OCI-LY7 (cell line): ENCODE measurements at places on chromosomes 1 and 21. TPM values are rescaled to one million over a fixed set of nuclear protein-coding genes. Genes with fewer than 3 reads are reported as not detected.

C8B gene
- total RNA-seq: not detected in 2 replicates

KRTAP11-1 gene
- not detected in 2 replicates for total RNA-seq

OR2T2 gene
- not detected in 2 replicates for total RNA-seq

NGF gene
- not detected in 2 replicates for total RNA-seq

DNA sequence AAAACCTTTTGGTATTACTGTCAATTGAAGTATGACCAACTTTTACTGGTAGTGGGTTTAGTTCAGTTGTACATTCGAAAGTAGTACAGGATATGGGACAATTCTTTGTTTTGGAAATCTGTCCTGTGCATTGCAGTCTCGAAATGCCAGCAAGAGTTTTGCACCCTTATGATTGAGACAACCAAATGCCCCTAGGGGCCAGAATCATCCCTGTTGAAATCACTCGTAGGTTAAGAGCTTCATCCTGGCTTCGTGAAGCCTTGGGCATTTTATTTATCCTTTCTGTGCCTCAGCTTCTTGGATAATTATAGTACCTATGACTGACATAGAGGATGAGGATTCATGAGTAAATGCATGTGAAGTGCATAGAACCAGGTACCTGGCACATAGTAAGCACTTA is 2.4 kb upstream of the GOLT1A start:
- no peak for DNase-seq

DNA sequence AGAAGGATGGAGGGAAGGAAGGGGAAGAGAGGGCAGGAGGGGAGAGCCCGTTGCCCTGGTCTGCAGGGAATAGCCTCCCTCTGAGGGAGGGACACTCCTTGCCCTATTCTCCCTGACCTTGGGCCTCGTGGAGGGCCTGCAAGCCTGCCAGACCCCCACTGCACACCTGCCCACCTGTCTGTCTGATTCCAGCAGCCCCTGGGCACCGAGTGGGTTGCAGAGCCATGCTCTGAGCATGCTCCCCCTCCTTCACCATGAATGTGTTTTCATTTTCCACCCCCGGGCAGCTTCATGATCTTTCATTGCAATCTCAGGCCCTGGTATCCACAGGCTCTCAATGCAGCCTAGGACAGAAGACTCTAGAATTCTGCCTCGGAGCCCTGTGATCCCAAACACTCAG is 5.1 kb upstream of the NPHP4 start:
- no peak for DNase-seq

- no peak for DNase-seq
These were observed 21.8 kb downstream of the PPT1 start for GRCh38 chr1:40075266-40075665.

- DNase-seq: peak; percentile 55
These were observed 433.1 kb downstream of the CAMTA1 start for GRCh38 chr1:7218210-7218832.

GRCh38 chr1:3775490-3776230 is 3.1 kb downstream of the SMIM1 start:
- DNase-seq: peak; percentile 88

GRCh38 chr1:4674676-4675075 is 20.3 kb downstream of the AJAP1 start:
- DNase-seq: no peak

DNA sequence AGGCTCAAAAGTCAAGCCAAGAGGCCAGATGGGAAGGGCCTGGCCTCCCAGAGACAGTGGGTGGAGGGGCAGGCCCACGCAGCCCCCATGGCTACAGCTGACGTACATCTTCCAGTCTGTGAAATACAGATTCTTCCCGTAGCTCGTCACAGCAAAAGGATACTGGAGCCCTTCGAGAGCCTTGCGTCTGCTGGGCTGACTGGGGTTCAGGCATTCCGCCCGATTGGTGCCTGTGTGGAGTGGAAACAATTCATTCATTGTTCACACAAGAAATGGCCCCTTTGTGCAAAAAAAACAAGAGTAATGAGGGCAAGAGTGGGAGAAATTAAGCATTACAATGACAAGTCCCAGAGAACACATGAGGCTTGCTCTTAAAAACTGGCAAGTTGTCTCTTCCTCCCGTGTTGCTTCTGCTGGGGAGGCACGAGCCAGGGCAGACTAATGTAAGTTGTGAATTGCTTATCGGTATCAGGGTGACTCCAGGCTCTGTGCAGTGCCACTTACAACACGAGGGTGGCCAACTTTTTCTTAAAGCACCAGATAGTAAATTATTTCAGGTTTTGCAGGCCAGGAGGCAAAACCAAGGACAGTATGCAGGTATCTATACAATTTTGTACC is 85.1 kb downstream of the NID1 start:
- DNase-seq: no peak

- no peak for DNase-seq
These were observed 3.0 kb downstream of the PTPN22 start for GRCh38 chr1:113868387-113869083.

GRCh38 chr1:70671006-70671405 is 259.9 kb downstream of the CTH start:
- peak; percentile 2 for DNase-seq

DNA sequence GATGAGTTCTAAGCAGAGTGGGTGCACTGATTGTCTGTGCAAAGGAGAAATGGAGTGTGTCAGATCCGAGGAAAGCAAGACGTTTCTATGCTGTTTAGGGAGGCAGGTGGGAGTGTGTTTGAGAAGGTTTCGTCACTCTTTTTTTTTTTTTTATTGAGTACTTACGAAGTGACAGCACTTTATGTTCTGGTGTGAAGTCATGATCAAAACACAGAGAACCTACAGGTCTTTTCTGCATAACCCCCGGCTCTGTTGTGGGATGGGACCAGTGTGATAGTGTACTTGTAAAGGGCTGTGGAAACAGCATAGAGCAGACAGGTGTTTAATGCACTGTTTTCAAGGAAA is 26.7 kb downstream of the MIA3 start:
- no peak for DNase-seq

DNA sequence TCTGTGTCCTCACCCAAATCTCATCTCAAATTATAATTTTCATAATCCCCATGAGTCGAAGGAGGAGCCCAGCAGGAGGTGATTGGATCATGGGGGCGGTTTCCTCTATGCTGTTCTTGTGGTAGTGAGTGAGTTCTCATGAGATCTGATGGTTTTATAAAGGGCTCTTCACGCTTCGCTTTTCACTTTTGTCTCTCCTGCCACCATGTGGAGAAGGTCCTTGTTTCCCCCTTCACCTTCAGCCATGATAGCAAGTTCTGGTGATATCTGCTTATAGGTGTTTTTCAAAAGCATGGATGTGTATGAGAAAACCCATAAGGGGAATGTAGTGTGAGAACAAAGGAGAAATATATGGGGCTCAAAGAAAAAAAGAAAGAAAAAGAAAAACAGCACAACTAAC is 405.9 kb upstream of the RGS18 start:
- no peak for DNase-seq

DNA sequence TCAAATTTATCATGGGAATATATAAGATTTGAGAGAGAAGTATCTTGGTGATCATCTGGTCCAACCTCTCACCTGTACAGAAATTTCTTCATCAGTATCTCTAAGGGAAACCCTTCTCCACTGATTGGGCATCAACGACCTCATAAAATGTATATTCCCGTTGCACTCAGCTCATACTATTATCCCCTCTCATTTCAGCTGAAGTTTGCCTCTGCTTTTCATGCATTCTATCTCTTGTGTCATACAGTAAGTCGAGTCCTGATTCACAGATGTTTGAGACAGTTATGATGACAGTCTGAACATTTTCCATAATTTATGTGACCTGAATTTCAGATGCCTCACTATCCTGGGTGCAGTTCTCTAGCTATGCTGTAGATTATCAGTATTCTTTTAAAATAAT is 21.0 kb downstream of the OR10R2 start:
- no peak for DNase-seq

DNA sequence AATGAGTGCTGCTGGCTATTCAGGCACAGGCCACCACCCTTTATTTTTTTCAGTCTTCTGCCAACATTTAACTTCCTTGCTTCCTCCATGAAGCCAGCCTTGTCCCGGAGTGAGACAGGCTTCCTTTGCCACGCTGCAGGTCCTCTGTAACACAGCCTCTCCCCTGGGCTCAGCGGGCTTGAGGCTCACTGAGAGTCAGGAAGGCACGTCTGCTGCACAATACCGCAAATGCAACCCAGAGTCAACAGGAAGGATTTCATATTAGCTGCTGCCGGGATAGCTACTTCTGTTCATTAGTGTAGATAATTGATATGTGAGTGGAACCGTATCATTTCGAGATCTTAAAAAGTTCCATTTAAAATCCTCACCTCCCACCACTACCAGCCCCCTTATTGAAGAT is 22.5 kb downstream of the MYOG start:
- no peak for DNase-seq

- no peak for DNase-seq
These were observed 109.7 kb upstream of the SYT6 start for GRCh38 chr1:114263343-114263742.

DNA sequence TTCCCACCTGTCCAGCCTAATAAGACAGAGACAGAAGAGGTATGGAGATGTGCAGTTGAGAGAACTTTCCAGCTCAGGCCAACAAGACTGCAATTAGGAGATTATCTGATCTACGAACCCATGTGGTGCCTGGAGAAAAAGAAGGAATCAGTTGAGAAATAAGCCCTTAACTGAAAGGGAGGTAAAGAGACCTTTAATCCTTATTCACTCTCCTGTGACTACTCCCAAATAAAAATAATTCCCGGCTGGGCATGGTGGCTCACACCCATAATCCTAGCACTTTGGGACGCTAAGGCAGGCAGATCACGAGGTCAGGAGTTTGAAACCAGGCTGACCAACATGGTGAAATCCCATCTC is 31.9 kb upstream of the SARS1 start:
- DNase-seq: no peak

GRCh38 chr1:155327981-155328380 is 7.3 kb downstream of the RUSC1 start:
- DNase-seq: no peak

DNA sequence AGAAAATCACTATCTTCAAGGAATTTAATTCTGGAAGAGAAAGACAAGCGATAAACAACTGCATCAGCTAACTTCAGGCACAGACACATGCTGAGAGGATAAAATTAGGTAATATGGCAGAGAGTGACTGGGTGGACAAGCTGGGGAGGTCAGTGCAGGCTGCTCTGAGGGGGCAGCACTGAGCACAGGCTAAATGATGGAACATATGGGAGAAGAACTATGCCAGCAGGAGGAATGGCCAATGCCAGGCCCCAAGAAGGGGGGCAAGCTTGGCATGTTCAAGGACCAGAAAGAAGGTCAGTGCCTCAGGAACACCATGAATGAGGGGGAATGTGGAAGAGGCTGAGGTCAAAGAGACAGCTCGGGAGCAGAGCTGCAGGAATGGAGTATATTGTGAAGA is 190.7 kb upstream of the MAP1LC3C start:
- no peak for DNase-seq

DNA sequence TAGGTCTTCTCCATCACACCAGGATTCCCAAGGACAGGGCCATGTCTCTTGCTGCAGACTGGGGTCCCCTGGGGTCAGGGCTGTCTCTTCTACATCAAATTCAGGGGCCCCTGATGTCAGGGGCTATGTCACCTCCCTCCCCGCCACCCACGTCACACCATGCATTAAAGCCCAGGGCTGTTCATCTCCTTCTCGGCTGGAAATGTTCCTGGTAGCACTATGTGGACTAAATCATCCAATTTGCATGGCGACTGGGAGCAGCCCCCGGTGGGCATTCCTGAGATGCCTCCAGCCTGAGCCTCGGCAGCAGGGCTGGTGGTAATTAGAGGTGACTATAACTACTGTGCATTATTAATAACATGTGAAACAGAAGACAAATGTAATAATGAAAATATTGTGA is 151.7 kb upstream of the HMGB4 start:
- no peak for DNase-seq

- DNase-seq: no peak
These were observed 8.3 kb downstream of the CSMD2 start for GRCh38 chr1:34156739-34157138.

GRCh38 chr1:145963265-145964019 is 933 bp downstream of the ANKRD34A start:
- no peak for DNase-seq

DNA sequence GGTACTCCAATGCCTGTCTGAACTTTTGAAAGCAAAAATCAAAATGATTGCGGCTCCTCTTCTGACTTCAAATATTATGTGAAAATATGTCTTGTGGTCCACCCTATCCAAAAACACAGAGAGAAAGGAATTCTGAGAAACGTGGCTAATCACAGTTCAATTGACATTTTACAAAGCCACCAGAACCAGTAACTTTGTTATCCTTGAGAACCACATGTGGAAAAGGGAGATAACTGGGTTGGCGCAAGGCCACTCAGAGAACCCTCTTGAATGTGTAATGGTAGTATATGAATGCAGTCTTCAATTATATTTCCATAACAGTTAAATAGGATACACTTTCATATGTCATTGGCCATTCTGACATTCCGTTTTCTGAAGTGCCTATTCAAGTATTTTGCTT is 1030.0 kb upstream of the TMPRSS15 start:
- no peak for DNase-seq

- DNase-seq: no peak
These were observed 38.3 kb upstream of the CLCA4 start for GRCh38 chr1:86508583-86508969.

DNA sequence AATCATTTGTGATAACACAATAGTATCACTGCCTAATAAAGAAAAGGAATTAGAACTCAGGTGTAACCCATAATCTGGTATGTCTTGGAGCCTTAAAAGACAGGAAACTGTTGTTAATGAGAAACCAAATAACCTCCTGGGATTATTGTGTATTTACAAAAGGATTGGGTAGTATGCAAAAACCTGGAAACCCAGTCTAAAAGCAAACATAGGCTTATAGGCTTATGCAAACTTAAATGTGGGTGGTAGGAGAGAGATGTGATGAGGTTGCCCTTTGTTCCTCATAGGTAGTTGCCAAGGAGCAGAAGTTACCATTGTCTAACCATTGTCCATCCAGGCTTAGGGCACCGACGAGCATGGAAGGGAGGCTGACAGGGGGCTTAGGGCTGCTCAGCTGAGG is 165.8 kb downstream of the AK5 start:
- DNase-seq: no peak

DNA sequence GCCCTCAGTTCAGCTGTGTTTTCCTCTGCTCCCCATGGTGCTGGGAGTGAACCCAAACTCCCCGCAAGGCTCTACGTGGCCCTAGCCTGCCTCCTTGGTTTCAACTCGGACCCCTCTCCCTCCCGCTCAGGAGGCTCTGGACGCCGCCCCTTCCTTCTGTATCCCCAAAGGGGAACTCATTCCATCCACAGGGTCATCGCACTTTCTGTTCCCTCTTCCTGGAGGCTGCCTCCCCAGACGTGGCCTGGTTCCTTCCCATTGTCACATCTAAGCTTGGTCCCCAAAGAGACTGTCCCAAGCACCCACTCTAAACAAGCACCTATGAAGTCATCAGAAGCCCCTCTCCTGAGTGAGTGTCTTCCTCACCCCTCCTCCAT is 10.9 kb downstream of the KCNAB2 start:
- DNase-seq: no peak

- DNase-seq: no peak
These were observed 88.1 kb upstream of the HIVEP3 start for GRCh38 chr1:42006836-42007235.
